ENCODE measurements at places on chromosomes 11 and 22.

DNA sequence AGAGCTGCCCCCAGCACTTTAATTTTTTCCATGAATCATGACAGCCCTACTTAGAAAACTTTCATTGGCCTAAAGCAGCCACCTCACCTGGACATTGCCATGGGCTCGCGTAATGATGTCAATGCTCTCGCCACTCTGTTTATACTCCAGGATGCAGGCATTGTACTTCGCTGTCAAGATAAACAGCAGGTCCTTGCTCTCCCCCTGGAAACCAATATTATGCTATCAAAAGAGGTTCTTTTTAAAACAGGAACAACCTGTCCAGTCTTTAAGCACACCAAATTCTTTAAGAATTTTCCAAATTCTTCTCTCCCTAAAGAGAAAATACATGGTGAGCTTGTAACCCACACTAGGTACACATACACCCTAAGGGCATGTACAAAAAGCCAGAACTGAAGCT, 3.0 kb downstream of the DDB1 start:
- no peak for DNase-seq

- no peak for DNase-seq
Measured at GRCh38 chr11:110433393-110434333, 3.9 kb downstream of the FDX1 start.

GRCh38 chr11:119537306-119538253, 114.6 kb upstream of the THY1 start:
- no peak for DNase-seq

DNA sequence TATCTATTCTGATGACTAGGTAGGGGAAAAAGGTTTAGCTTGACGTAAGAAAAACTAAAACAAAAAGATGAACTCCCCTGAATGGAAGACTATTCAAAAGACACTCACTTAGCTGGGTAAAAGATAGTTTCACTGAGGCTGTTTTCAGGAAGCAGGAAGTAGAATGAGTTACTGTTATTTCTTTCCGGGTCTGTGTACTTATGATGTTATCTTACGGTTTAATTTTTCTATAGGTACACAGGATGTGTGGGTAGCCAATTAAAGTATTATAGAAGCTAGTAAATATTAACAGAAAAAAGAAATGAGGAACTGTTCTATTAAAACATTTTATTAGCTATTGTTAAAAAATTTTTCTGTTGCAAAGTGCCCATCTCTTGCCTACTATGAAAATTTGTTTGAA, 45.8 kb upstream of the MMP7 start:
- DNase-seq: no peak

- DNase-seq: no peak
Measured at GRCh38 chr11:108698844-108699642, 34.2 kb downstream of the DDX10 start.

DNA sequence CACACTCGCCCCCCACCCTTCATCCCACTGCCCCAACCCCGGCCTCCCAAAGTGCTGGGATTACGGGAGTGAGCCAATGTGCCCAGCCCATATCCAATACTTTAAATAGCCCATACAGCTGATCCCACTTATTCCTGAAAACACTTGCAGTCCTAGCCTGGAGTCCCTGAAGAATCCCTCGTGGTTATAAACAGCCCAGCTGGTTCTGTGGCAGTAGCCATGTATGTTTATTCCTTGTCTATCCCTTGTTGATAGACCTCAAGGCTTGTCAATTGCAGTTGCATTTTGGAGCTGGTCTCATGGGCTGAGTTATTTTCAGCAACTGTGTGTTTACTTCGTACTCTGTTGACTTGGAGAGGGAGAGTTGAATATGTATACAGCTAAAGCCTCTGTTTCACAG, 21.5 kb upstream of the PAFAH1B2 start:
- no peak for DNase-seq

DNA sequence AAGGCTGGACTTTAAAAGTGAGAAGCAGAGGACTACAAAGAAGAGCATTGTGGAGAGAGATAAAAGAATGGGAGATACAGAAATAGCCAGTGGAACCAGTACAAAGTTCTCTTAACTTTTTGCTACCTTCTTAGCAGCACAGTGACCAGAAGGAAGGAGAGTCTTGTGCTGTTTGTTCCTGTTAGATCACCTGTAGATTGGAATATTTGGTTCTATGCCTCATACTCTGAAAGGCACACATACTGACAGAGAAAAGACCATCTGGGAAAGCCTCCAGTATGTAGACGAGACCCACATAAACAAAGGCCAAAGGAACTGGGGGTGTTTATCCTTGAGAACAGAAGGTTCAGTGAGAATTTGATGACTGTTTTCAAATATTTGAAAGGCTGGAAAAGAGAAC, 18.7 kb downstream of the RNF141 start:
- no peak for DNase-seq

- no peak for DNase-seq
Measured at GRCh38 chr11:123301013-123301591, 106.1 kb upstream of the CLMP start.

DNA sequence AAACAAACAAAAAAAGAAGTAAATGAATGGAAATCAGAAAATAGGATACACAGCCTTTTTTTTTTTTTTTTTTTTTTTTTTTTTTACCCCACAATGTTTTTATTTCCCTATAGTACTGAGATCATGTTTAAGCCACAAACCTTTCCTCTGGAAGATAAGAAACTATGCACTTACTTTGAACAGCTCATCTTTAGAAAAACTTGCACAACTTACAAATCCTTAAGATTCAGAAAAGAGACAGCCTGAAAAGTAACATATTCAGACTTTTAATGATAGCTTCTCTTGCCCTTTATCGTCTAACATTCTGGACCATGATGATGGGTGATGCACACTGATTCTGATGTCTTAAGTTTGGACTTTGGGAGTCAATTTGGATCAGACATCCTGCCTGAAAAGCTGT, 80.3 kb downstream of the TNRC6B start:
- DNase-seq: no peak

DNA sequence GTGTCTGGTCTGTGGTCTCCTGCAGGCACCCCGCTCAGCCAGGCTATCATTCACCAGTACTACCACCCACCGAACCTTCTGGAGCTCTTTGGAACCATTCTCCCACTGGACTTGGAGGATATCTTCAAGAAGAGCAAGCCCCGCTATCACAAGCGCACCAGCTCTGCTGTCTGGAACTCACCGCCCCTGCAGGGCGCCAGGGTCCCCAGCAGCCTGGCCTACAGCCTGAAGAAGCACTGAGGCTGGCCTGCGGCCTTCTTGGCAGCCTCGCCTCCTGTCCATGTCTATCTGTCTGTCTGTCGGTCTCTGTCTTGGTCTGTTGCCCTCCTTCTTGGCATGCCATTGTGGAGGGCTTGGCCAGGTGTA, 27.9 kb downstream of the INCENP start:
- DNase-seq: no peak

DNA sequence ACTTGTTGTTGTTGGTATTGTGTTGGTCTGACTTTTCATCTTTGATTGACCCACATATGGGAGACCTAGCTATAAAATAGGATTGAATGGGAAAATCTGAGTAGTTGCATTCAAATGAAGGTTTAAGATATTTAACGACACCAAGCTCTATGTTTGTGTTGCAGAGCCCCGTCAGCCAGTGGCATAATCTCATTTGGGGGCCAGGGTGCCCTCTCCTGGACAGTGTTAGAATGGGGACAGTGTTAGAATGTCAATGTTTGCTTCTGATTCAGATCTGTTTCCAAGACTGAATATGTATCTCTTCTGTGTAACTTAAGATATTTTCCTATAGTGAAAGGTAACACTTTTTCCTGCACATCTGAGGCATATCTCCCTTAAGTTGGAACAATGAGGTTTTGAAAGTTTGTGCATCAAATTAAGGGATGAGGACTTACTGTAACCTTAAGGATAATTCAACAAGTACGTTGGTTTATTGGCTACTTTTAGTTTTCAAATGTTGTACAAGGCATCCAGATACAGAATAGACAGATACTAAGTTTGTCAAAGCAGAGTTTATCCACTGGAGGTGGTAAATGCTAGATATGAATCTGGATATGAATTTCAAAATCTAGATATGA, 5.3 kb upstream of the OR52M1 start:
- DNase-seq: peak; percentile 23

DNA sequence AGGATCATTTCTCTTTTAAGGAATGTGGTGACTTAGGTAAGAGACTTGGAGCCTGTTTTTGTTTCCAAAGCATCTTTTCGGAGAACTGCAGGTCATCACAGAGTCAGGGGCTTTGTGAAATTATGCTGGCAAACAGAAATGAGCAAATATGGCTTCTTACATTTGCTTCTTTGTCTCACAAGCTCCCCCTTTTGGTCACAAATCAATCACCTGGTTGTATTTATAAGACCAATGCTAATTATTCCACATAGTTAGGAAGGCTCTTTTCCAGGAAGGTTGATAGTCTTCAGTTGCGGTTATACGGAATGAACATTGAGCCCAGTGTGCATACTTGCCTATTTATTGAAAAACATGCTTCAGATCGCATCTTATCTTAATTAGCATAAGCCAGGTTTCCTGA, 34.6 kb upstream of the CEP126 start:
- no peak for DNase-seq

- no peak for DNase-seq
Measured at GRCh38 chr11:5597953-5598352, 1.5 kb downstream of the TRIM6 start.

GRCh38 chr11:124442442-124442841, 3.1 kb downstream of the OR8B8 start:
- no peak for DNase-seq

DNA sequence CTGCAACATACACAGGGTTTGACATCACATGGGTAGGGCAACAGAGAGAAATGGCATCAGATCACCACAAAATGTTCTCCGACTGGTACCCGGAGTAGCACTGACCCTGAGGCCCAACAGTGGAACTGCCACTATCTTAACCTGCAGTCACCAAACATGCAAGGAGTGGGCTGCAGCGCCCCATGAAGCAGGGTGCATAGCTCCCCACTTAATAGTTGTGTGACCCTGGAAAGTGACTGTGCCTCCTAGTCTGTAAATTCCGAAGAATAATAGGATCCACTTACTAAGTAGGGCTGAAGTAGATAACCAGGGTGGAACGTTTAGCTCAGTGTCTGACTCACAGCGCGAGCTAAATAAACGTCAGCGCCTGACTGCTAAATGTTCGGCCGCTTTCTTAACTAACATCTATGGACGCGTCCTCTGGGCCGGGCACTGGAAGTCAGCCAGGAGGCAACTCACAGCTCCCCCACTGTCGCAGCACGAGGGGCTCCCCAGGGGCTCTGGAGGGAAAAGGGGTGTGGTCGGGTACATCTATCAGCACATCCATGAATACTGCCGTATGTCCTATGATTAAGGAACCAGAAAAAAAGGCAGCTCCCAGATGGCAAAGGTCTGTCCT, 777 bp downstream of the LTO1 start:
- no peak for DNase-seq

GRCh38 chr11:67043572-67044349, 12.9 kb upstream of the RHOD start:
- DNase-seq: no peak

DNA sequence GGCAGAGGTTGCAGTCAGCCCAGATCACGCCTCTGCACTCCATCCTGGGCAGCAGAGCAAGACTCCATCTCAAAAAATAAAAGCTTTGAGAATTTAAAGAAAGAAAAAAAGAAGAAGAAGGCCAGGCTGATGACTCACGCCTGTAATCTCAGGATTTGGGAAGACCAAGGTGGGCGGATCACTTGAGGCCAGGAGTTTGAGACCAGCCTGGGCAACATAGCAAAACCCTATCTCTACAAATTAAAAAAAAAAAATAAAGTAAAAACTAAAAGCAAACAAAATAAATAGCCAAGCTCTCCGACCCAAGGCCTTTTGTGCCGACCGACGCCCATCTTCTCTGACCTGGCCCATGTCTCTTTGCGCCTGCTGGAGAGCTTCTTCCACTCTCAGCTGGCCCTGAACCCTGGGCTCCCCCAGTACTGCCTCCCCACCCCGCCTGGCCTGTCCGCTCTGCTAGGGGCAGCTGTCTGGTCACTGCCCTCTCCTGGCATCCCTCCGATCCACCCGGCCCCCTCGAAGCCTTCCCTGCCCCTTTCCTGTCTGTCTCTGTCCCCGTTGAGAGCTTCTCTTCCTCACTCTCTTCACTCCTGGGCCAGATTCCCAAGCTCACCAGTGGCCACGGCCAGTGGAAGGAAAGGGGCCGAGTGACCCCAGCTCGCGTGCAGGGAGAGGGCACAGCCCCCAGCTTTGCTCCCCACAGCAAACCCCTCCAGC, 4.8 kb upstream of the LSP1 start:
- no peak for DNase-seq

GRCh38 chr11:116485425-116485824, 287.4 kb downstream of the BUD13 start:
- no peak for DNase-seq

Measured in CD8-positive, alpha-beta memory T cell (primary cell).